Progenitor cell of endocrine pancreas (in vitro differentiated cells): ENCODE measurements at places on chromosomes 7 and 10. TPM values are rescaled to one million over a fixed set of nuclear protein-coding genes. Genes with fewer than 3 reads are reported as not detected.

DNA sequence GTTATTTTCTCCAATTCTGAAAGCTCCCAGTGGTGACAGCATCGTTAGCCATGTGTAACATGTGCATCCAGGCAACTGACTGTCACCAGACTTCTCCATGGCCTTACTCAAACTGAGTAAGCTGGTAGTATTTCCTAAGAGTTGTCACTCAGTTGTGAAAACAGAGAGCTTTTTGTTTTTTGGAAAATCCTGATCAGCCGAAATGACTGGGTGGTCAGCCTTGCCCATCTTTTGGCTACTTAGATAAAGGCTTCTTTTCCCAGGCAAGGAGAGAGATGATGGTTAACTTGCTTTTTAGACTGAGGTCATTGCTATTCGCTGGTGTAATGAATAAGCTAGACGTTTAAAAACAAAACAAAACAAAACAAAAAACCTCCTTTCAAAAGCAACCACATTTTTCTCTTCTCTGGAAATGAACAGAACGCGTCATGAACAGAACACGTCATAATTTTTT, 159.5 kb upstream of the KLF14 start:
- peaks cover 8% of the 10 kb centered on the region for H3K4me1 ChIP-seq
- no peak overlapping the region for H3K4me3 ChIP-seq
- no peak overlapping the region for H3K27ac ChIP-seq
- H3K36me3 ChIP-seq: peaks cover 3% of the 10 kb centered on the region

DNA sequence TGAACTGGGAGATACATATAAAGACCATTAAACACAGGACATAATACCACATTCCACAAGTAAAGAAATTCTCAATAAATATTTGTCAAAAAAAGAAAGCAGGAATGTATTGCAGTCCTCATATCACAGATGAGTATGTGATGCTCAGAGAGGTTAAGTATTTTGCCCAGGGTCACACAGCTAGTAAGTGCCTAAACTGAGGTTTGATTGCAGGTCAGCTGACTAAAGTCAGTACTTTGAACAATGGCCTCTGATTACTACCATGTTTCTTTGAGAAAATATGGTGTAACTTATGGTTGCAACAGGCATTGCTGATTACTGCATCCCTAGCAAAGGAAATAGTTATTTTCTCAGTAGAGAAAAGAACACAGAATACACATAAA, 267.1 kb downstream of the ELMO1 start:
- H3K4me1 ChIP-seq: peaks cover 18% of the 10 kb centered on the region
- DNase-seq: no peak
- peaks cover 16% of the 10 kb centered on the region for H3K36me3 ChIP-seq
- H3K27ac ChIP-seq: no peak overlapping the region

DNA sequence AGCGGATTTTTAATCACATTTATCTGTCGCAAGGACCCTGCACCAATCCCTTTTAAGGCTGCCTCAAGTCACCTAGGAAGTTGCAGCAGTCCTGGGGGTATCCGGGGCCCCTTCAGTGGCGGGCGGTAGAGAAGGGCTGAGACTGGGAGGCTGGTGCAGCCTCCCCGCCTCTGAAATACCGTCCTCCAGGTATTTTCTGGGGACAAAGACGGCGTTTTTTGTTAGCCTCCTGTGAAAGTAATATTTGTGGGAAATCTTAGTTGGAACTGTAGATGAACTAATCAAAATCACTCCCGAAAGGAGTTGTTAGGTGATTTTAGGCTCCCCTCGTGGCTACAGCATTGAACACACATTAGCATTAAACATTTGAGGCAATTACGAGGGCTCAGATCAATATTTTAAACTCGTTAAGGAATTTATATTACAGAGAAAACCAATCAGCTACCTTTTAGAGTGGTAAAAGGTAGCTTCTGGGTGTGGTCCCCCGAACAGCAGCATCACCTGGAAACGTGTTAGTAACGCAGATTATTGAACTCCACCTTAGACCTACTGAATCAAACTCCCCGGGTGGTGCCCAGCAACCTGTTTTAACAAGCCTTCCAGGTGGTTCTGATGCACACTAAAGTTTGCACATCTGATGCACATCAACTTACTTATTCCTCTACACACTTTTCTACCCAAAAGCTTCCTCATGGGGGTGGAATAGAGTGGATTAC, 530 bp upstream of the ANXA7 start:
- peak overlapping the region; percentile 99 for H3K27ac ChIP-seq
- H3K36me3 ChIP-seq: peaks cover 5% of the 10 kb centered on the region
- no peak for DNase-seq
- peaks cover 28% of the 10 kb centered on the region for H3K4me1 ChIP-seq

CALML3 gene
- total RNA-seq: not detected in 2 replicates

PDK4 gene
- total RNA-seq: 21.0 and 29.1 TPM in 2 replicates
